ENCODE measurements at places on chromosomes 6 and 20.

GRCh38 chr6:53151676-53152075, 3.0 kb upstream of the GCM1 start:
- no peak for DNase-seq

GRCh38 chr20:37522260-37523011, 1.4 kb downstream of the NNAT start:
- DNase-seq = no peak

DNA sequence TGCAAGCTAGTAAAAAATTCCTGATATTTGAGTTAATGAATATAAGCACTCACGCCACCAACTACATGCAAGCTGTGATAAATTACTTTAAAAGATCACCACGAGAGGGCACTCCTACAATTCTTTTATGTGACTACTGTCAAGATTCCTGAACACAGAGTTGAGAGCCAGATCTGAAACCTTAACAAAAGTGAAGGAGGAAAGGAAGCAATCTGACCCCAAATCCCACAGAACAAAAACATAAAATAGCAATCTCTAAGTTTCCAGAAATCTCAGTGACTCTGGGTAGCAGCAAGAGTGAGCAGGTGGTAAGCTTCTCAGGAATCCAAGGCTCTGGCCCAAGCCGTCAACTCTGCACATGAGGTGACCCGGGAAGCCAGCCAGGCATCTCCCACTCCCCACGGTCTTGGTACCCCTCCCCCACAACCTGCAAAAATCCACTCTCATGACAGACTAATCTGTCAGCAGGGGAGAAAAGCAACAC, 55.1 kb downstream of the STAU1 start:
- peak; percentile 50 for DNase-seq

DNA sequence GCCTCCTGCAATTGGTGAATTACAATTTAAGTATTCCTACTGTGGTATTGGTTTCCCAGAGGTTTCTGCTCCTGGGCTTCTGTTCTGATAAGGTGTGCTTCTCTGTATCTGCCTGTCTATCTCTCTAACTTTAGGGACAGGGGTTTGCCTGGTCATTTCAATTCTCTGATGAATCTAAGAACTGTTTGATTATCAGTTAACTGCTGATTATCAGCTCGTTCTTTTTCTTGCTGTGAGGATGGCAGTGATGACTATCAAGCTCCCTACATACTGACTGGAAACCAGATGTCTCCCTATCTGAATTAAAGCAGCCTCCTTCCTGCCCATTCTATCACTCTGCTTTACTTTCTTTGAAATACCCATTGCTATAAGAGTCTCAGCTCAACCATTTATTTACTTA, 120.5 kb downstream of the INSM1 start:
- DNase-seq = no peak

- no peak for DNase-seq
Observed at GRCh38 chr6:120764312-120764711, 570.0 kb downstream of the TBC1D32 start.

- no peak for DNase-seq
Observed at GRCh38 chr6:52376763-52377162, 14.8 kb downstream of the PAQR8 start.

DNA sequence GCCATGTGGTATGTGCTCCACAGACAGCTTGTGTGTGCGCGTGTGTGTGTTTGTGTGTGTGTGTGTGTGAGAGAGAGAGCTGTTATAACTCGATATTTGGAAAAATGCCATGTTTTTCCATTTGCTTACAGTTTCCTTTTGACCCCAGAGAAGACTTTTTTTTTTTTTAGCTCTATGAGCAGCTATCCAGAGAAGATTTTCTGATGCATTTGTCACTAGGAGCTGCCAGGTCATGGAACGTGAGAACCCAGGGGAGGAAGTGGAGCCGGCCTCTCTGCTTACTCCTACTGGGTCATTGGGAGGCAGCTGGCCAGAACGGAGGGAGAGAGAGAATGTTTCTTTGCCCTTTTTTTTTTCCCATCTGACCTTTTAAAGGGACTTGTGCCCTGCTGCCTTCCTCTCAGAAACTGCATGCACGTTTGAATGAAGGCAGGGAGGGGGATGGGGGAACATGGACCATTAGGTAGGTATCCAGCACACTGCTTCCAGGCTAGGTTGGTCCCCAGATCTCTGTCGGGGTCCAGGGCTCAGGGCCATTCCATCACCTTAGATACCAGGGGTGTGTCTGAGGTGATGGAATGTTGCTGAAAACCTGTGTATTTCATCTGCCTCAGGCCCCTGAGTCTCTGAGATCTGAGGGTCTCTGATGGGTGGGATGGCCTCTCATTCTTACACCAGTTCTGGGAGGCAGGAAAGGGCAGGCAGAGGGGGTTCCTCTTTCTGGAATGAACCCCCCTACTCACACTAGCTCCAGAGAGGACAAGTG, 11.2 kb upstream of the MRPS18A start:
- no peak for DNase-seq

- DNase-seq = no peak
Observed at GRCh38 chr6:120604510-120604909, 729.8 kb downstream of the TBC1D32 start.
